ENCODE measurements at places on chromosomes 2 and 18. TPM values are rescaled to one million over a fixed set of nuclear protein-coding genes. Genes with fewer than 3 reads are reported as not detected.

The IL1A gene
- 311 TPM for total RNA-seq

The CTAGE1 gene
- not detected for total RNA-seq

The ACOXL gene
- 0.51 TPM for total RNA-seq

The NFATC1 gene
- total RNA-seq = 4.4 TPM

The MATN3 gene
- 4.3 TPM for total RNA-seq

The POTEC gene
- total RNA-seq = not detected

The TTN gene
- not detected for total RNA-seq

The IL37 gene
- total RNA-seq = 0.44 TPM

The ANKRD30BL gene
- total RNA-seq = not detected

The SERPINB3 gene
- total RNA-seq = 0.88 TPM

The UGT1A6 gene
- total RNA-seq = 14.0 TPM

The ZBTB7C gene
- total RNA-seq = under 0.01 TPM

The EVA1A gene
- 30.0 TPM for total RNA-seq

The TMX3 gene
- total RNA-seq = 37.2 TPM

The DNAJC5G gene
- not detected for total RNA-seq

The SERPINB7 gene
- total RNA-seq = 190 TPM

The SNED1 gene
- total RNA-seq = not detected

The SCN9A gene
- 0.85 TPM for total RNA-seq

The REG1B gene
- total RNA-seq = not detected

The CWC22 gene
- total RNA-seq = 17.1 TPM

The ZNF892 gene
- 8.7 TPM for total RNA-seq

The SPP2 gene
- total RNA-seq = not detected

The IL1R1 gene
- 3.6 TPM for total RNA-seq

The ERBB4 gene
- total RNA-seq = not detected

The UBR3 gene
- total RNA-seq = 13.2 TPM

The TMEM178A gene
- total RNA-seq = not detected

The GKN1 gene
- not detected for total RNA-seq

The NEUROD1 gene
- not detected for total RNA-seq

The LHCGR gene
- total RNA-seq = not detected

The RTP5 gene
- total RNA-seq = not detected

The NOP58 gene
- 95.8 TPM for total RNA-seq

The PLB1 gene
- total RNA-seq = 3.8 TPM

The NT5DC4 gene
- total RNA-seq = 0.07 TPM

The GNLY gene
- not detected for total RNA-seq

The LBX2 gene
- total RNA-seq = 0.61 TPM

The TMEM163 gene
- not detected for total RNA-seq

The SP3 gene
- 63.9 TPM for total RNA-seq

The PDE11A gene
- total RNA-seq = 0.20 TPM

The FN1 gene
- total RNA-seq = 2,068 TPM

The SESTD1 gene
- total RNA-seq = 23.2 TPM

The ZSCAN30 gene
- total RNA-seq = 9.0 TPM

The DNER gene
- 5.5 TPM for total RNA-seq

The FASTKD2 gene
- 40.2 TPM for total RNA-seq

The TUBA4B gene
- not detected for total RNA-seq

The KCNE4 gene
- 0.14 TPM for total RNA-seq

The SH3RF3 gene
- total RNA-seq = 0.14 TPM

The CYRIA gene
- 0.14 TPM for total RNA-seq

The STAM2 gene
- 18.8 TPM for total RNA-seq

The RAMP1 gene
- total RNA-seq = 4.3 TPM
